ENCODE measurements at places on chromosomes 4 and X. TPM values are rescaled to one million over a fixed set of nuclear protein-coding genes. Genes with fewer than 3 reads are reported as not detected.
A peak's percentile ranks its signal among the peaks of the same experiment; 100 is the strongest.

The BDH2 gene
- 42.0 TPM for total RNA-seq

The MAOA gene
- 102 TPM for total RNA-seq

The CAMK2D gene
- total RNA-seq = 50.3 TPM

The ZCCHC12 gene
- total RNA-seq = 3.7 TPM

- DNase-seq = no peak
Measured at GRCh38 chr4:43345323-43345925, 452.9 kb downstream of the GRXCR1 start.

GRCh38 chr4:42715807-42716482 is 59.0 kb upstream of the ATP8A1 start:
- no peak for DNase-seq

DNA sequence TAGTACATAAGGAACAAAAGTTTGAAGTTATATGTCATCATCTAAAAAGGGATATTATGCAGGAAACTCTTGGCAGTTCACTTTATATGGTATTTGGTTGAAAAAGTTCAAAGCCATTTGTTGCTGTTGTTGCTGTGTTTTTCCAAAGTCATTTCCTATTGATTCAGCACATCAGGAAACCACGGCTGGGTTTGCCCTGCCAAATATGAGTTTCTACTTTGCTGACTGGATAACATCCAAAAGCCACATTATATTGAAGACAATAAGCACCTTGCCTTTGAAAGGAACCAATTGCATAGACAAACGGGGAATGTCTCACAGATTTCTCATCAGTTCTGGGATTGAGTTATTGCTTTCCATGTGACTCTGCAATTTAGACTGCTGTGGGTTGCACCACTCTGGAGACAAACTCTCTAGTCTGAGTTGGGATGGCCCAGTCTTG is 206.1 kb downstream of the SLC39A8 start:
- no peak for DNase-seq

- no peak for DNase-seq
Measured at GRCh38 chr4:86557526-86557925, 36.6 kb upstream of the PTPN13 start.

The FATE1 gene
- not detected for total RNA-seq

DNA sequence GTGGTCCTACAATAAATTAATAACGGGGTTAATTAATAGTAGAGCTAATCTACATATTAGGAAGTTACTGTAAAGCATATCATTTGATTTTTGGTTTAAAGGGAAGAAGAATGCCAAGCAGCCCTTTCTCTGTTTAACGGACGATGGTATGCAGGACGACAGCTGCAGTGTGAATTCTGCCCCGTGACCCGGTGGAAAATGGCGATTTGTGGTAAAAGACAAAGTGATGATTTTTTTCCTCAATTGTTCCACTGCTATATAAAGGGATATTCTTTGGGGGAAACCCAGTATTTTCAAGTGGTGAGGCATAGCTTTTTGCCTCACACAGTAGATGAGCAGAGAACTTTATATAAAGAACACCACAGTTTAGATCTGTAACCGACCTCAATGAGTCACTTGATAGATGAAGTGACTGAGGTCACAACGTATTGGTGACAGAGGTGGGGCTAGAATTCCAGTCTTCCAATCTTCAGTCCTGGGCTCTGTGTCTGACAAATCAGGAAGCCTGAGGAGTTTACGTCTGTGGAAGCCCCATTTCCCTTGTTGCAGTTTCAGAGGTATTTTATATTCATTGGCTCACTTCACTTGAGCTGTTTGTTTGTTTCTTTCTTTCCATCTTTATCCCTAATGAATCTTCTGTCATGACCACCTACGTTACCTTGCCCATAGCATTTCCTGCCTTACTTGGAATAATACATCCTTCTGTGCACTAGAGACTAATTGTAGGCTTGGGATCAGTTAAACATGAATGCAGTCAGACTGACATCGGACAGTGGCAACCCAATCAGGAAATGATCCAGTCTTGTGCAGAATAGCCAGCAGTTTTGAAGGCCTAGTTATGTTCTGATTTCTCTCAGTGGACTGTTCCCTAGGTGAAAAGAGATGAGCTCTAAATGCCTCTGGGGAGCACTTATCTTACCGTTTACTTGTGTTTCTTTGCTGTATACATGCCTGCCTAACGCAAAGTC is 30.1 kb downstream of the ZRSR2 start:
- no peak for DNase-seq

DNA sequence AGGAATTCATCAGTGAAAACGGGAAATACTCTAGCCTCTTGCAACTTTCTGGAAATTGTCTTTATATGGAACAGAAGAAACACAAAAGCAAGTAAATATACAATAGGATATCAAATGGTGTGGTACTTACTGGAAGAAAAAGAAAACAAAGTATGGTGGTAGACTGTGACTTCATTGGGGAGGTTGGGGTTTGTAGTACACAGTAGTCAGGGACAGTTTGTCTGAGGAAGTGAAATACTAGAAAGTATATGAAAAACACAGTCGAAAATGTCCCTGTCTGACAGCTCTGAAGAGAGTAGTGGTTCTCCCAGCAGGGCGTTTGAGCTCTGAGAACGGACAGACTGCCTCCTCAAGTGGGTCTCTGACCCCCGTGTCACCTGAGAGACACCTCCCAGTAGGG is 390.0 kb upstream of the NWD2 start:
- DNase-seq = no peak

GRCh38 chrX:68939868-68940267 is 111.0 kb downstream of the EFNB1 start:
- peak; percentile 56 for DNase-seq

The FGF2 gene
- total RNA-seq = 12.0 TPM

DNA sequence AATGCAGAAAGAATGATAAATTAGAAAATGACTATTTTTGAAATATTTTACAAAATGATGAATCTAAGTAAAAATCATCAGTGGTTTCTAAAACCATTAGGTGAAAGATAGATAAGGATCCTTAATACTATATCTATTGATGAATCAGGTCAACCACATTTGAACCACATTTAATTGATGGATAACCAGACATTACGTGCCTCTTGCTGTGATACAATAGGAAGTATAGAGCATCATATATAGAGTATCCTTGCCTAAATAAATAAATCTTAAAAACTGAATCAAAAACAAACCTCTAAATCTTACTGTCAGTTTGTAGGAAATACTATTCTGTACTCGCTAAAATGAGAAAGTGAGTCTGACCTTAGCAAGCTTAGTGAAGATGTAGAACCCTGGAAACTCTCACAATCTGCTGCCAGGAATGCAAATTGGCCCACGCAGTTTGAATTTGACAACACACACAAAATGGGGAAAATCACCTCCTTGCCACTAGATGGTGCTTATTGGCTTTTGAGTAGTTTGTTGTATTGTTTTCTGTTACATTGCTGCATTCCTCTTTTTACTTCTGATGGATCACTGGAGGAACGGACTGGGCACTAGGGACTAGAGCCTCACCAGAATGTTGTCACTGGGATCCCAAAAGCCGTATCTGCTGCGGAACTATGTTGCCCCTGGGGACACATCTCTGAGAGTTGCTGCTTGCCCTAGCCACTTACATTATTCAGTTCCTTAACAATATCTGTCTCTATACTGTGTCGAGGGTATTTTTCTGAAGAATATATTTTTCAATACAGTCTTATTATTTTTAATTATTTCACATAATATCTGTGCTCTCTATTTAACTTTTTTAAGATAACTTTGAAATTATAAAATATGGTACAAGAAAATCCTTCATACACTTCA is 25.4 kb upstream of the SLAIN2 start:
- DNase-seq = no peak

- no peak for DNase-seq
Measured at GRCh38 chrX:1529756-1530155, 7.2 kb downstream of the P2RY8 start.

The NDP gene
- 3.7 TPM for total RNA-seq

All from vagina (tissue), 2 donors.